ENCODE measurements at places on chromosomes 3 and 15.

- no peak overlapping the region for H3K27ac ChIP-seq
- H3K4me3 ChIP-seq, result no peak overlapping the region
- no peaks in the 10 kb centered on the region for H3K4me1 ChIP-seq
- H3K36me3 ChIP-seq, result no peaks in the 10 kb centered on the region
These were observed 68.0 kb upstream of the AP4E1 start for GRCh38 chr15:50840520-50840919.

DNA sequence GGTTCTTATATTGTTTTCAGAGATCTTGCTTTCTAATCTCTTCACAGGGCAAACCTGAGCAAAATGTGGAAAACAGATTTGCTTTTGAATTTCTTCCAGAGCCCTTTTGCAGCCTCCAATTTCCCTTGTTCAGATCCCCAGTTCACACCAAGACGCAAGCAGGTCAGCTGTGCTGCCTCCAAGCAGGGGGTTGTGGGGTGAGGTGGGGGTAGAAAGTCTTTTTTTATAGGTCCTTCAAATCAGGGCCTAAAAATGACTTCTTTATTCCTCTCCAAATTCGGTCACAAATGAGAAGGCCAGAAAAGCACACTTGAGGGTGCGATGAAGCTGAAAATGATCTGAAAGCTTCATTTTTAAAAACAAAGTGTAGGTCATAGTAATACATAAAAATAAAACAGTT lies 26.3 kb upstream of the AVEN start:
- H3K27me3 ChIP-seq, result no peaks in the 10 kb centered on the region
- H3K4me3 ChIP-seq, result no peak overlapping the region
- no peaks in the 10 kb centered on the region for H3K4me1 ChIP-seq
- no peaks in the 10 kb centered on the region for H3K36me3 ChIP-seq
- no peak for DNase-seq
- no peak overlapping the region for H3K27ac ChIP-seq

DNA sequence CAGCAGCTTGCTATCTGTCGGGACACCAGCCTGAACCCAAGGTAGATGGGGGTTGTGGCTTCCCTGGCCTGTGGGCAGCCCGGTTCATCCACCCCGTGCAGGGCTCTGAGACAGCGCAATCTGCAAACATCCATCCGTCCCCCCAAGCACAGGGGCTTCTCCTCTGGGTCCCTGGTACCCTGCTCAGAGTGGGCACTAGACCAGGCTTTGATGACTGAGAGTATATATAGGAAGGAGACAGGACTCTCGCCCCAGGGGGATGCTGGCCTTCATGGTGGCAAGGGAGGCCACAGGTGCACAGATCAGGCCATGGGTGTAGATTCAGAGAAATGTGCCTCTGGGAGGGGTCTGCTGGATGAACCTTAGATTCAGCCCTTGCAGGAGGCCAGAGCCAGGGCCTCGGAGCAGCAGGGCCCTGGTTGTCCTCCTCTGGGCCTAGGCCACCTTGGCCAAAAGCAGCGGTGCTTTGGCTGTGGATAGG lies 40.3 kb downstream of the CFAP100 start:
- no peak overlapping the region for H3K27ac ChIP-seq
- no peak for DNase-seq
- H3K36me3 ChIP-seq, result peaks cover 32% of the 10 kb centered on the region
- no peak overlapping the region for H3K4me3 ChIP-seq
- H3K27me3 ChIP-seq, result no peaks in the 10 kb centered on the region

DNA sequence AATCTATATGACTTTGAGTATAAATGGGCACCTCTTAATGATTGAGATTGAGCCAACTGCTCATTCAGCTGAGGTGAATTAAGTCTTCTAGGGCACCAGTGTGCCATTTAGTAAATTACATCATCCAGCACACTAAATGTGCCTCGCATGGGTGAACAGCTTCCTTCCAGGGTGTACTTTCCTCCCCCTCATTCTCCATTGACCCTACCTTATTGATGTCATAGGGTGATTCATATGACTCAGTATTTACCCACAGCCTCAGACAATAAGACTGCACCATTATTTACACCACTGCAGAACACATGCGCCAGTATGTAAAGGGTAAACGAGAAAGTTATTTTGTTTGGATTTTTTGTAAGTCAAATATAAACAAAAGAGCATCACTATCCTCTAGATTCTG lies 185.2 kb upstream of the ARL6 start:
- H3K27ac ChIP-seq, result no peak overlapping the region
- H3K4me3 ChIP-seq, result no peak overlapping the region
- no peaks in the 10 kb centered on the region for H3K27me3 ChIP-seq
- no peaks in the 10 kb centered on the region for H3K4me1 ChIP-seq
- no peak for DNase-seq

DNA sequence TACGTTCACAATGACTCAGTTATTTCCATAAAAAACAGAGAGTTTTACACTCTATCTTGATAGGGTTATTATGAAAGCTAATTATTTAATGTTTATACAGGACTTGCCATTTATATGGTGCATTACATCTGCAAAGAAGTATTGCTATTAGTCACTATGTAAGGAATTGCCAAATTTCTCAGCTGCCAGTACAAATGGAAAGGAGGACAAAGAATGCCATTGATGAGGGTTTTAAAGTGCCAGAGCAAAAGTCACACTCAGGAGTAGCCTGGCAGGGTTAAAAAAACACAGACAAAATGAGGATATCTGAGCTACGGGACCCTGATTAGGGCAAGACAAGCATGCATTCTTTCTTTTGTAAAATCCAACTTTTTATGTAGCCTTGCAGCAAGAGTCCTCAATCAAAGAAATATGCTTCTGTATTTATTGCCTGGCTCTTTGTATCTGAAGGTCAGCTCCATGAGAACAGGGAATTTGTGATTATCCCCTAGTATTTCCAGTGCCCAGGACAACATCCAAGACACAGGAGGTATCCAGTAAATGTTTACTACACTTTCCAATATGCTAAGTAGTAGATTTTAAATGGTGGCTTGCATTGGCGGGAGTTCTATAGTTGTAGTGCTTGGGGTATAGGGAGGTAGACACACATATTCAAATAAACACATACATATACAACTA lies 1013.6 kb downstream of the ROBO1 start:
- no peaks in the 10 kb centered on the region for H3K36me3 ChIP-seq
- H3K4me1 ChIP-seq, result no peaks in the 10 kb centered on the region
- no peak for DNase-seq
- H3K27ac ChIP-seq, result no peak overlapping the region

- H3K27me3 ChIP-seq, result peaks cover 3% of the 10 kb centered on the region
- H3K36me3 ChIP-seq, result no peaks in the 10 kb centered on the region
These were observed 32.7 kb downstream of the RTP1 start for GRCh38 chr3:187230011-187230410.

- no peak overlapping the region for H3K27ac ChIP-seq
- H3K4me3 ChIP-seq, result no peak overlapping the region
- no peak for DNase-seq
- H3K27me3 ChIP-seq, result no peaks in the 10 kb centered on the region
- H3K4me1 ChIP-seq, result peaks cover 2% of the 10 kb centered on the region
These were observed 21.8 kb upstream of the ERICH6 start for GRCh38 chr3:150725548-150725947.

- no peak overlapping the region for H3K4me3 ChIP-seq
- H3K27me3 ChIP-seq, result no peaks in the 10 kb centered on the region
- no peaks in the 10 kb centered on the region for H3K4me1 ChIP-seq
These were observed 462.0 kb upstream of the ATP11B start for GRCh38 chr3:182331341-182331740.

- H3K4me1 ChIP-seq, result no peaks in the 10 kb centered on the region
- H3K27ac ChIP-seq, result no peak overlapping the region
- H3K4me3 ChIP-seq, result no peak overlapping the region
- no peak for DNase-seq
- no peaks in the 10 kb centered on the region for H3K36me3 ChIP-seq
These were observed 37.2 kb downstream of the AADACL2 start for GRCh38 chr3:151770956-151771355.

GRCh38 chr15:40790718-40791117 lies 16.2 kb upstream of the ZFYVE19 start:
- peaks cover 14% of the 10 kb centered on the region for H3K4me1 ChIP-seq
- no peak for DNase-seq
- no peaks in the 10 kb centered on the region for H3K27me3 ChIP-seq
- H3K36me3 ChIP-seq, result peaks cover 5% of the 10 kb centered on the region
- H3K4me3 ChIP-seq, result no peak overlapping the region
- no peak overlapping the region for H3K27ac ChIP-seq

DNA sequence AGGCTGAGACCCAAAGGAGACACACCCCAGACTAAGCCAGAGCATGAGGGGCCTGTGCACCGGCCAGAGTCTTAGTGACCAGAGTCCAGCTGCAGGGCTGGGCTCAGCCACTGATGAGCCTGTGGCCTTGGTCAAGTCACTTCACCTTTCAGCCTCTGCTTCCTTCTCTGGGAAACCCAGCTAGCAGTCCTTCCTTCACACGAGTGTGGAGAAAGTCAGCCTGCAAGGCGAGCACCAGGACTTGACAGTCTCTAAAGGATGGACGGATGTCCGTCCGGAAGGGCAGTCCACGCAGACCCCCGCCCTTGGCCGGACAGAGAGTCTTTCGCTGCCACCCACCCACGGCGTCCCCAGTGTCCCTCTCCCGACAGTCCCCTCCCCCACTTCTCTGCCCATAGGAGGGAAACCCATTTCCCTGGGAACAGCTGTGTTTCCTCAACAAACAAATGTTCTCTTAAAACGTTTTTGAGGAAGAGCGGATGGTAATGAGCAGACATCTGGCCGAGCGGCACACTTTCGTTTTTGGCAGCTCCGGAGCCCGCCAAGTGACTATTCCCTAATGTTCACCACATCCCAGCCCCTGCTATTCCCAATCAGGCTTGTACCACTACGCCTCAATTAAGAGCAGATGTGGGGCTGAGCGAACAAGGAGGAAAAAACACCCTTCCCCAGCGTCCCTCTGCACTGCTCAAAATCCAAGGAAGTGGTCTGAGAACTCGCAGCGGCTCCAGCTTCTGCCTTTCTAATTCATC lies 129.1 kb upstream of the SMAD3 start:
- peaks cover 3% of the 10 kb centered on the region for H3K27me3 ChIP-seq
- H3K27ac ChIP-seq, result no peak overlapping the region
- H3K4me1 ChIP-seq, result no peaks in the 10 kb centered on the region
- no peak for DNase-seq
- H3K4me3 ChIP-seq, result no peak overlapping the region
- H3K36me3 ChIP-seq, result no peaks in the 10 kb centered on the region

GRCh38 chr15:70267879-70268278 lies 170.2 kb upstream of the TLE3 start:
- no peaks in the 10 kb centered on the region for H3K36me3 ChIP-seq
- H3K27me3 ChIP-seq, result no peaks in the 10 kb centered on the region
- no peak for DNase-seq
- H3K4me3 ChIP-seq, result no peak overlapping the region

- no peak for DNase-seq
- H3K4me1 ChIP-seq, result no peaks in the 10 kb centered on the region
- H3K36me3 ChIP-seq, result peaks cover 6% of the 10 kb centered on the region
- no peaks in the 10 kb centered on the region for H3K27me3 ChIP-seq
- H3K27ac ChIP-seq, result no peak overlapping the region
These were observed 71.7 kb downstream of the TTBK2 start for GRCh38 chr15:42848846-42849245.

GRCh38 chr3:171101982-171102641 lies 75.6 kb upstream of the SLC2A2 start:
- no peaks in the 10 kb centered on the region for H3K27me3 ChIP-seq
- DNase-seq, result no peak
- H3K27ac ChIP-seq, result no peak overlapping the region
- H3K36me3 ChIP-seq, result peaks cover 67% of the 10 kb centered on the region

GRCh38 chr3:189727158-189727557 lies 96.0 kb downstream of the TP63 start:
- H3K36me3 ChIP-seq, result no peaks in the 10 kb centered on the region
- no peak for DNase-seq
- no peaks in the 10 kb centered on the region for H3K4me1 ChIP-seq
- no peaks in the 10 kb centered on the region for H3K27me3 ChIP-seq
- no peak overlapping the region for H3K27ac ChIP-seq

- H3K27me3 ChIP-seq, result no peaks in the 10 kb centered on the region
- no peaks in the 10 kb centered on the region for H3K36me3 ChIP-seq
- DNase-seq, result no peak
- H3K27ac ChIP-seq, result no peak overlapping the region
- no peak overlapping the region for H3K4me3 ChIP-seq
- no peaks in the 10 kb centered on the region for H3K4me1 ChIP-seq
These were observed 64.6 kb downstream of the TLE3 start for GRCh38 chr15:70033109-70033508.

GRCh38 chr3:101984356-101984755 lies 135.0 kb downstream of the NFKBIZ start:
- no peak overlapping the region for H3K27ac ChIP-seq
- H3K36me3 ChIP-seq, result no peaks in the 10 kb centered on the region
- no peak for DNase-seq
- H3K4me1 ChIP-seq, result peaks cover 5% of the 10 kb centered on the region
- no peaks in the 10 kb centered on the region for H3K27me3 ChIP-seq
- no peak overlapping the region for H3K4me3 ChIP-seq

DNA sequence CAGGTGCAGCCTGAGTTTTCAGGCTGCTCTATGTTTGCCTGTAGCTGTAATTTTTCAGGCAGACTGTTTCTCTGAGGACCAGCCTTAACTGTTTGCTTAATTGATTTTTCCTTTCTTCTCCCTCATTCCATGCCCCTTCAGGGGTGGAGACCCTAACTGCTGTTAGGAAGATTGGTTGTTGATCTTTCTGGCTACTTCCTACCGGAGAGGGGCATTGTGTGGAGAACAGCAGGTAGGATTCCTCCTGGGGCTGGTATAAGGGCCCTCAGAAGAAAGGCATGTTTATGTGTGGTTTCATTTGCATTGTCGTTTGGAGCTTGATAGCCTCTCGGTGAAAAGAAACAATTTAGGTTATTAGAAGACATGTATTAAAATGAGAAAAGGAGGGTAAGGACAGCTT lies 56.9 kb upstream of the GOLGA6L2 start:
- H3K27ac ChIP-seq, result no peak overlapping the region
- H3K4me1 ChIP-seq, result no peaks in the 10 kb centered on the region
- DNase-seq, result no peak
- H3K27me3 ChIP-seq, result no peaks in the 10 kb centered on the region

DNA sequence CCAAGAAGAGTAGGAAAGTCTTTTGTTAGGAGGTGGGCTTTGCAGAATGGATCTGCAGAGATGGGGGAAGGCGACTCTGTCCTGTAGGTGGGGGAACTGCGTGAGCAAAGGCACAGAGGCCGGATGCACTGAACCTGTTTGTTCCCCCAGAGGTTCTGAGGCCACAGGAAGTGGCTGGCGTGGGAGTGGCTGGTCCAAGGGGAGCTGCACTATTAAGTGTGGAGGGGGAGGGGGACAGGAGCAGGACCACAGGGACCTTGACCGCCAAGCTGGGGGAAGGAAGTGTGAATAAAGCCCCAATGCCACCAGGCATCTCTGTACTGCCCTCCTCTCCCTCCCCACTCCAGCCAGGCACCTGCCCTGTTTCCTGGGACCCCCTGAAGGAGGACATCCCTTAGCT lies 51.8 kb downstream of the CYP11A1 start:
- DNase-seq, result no peak
- no peaks in the 10 kb centered on the region for H3K36me3 ChIP-seq
- H3K27ac ChIP-seq, result no peak overlapping the region
- H3K4me3 ChIP-seq, result peak overlapping the region; percentile 41
- H3K27me3 ChIP-seq, result no peaks in the 10 kb centered on the region

GRCh38 chr3:45051685-45052084 lies 25.6 kb downstream of the CLEC3B start:
- no peaks in the 10 kb centered on the region for H3K4me1 ChIP-seq
- no peak overlapping the region for H3K27ac ChIP-seq
- no peaks in the 10 kb centered on the region for H3K36me3 ChIP-seq
- DNase-seq, result no peak
- peaks cover 2% of the 10 kb centered on the region for H3K27me3 ChIP-seq
